ENCODE measurements at places on chromosomes 5 and 9.

GRCh38 chr5:54645882-54646355, 128.4 kb downstream of the SNX18 start:
- no peak for DNase-seq

GRCh38 chr5:181188700-181189362, 16.2 kb downstream of the TRIM7 start:
- DNase-seq = peak; percentile 63

- no peak for DNase-seq
These were observed 41.9 kb upstream of the GLRX start for GRCh38 chr5:95864456-95864855.

GRCh38 chr9:73202980-73203379, 51.3 kb downstream of the ANXA1 start:
- DNase-seq = no peak

- DNase-seq = no peak
These were observed 18.0 kb upstream of the CORO2A start for GRCh38 chr9:98210435-98210834.

Data from T follicular helper cell (primary cell).